Sigmoid colon (tissue), 7 donors: ENCODE measurements at places on chromosomes 11 and 22. TPM values are rescaled to one million over a fixed set of nuclear protein-coding genes. Genes with fewer than 3 reads are reported as not detected.

GRCh38 chr22:47371263-47372090 is 609.0 kb downstream of the TBC1D22A start:
- H3K36me3 ChIP-seq, result no peaks in the 10 kb centered on the region
- H3K27me3 ChIP-seq, result no peaks in the 10 kb centered on the region
- H3K4me3 ChIP-seq, result no peak overlapping the region
- peak; percentile 39 for DNase-seq
- no peaks in the 10 kb centered on the region for H3K4me1 ChIP-seq
- H3K27ac ChIP-seq, result no peak overlapping the region

DNA sequence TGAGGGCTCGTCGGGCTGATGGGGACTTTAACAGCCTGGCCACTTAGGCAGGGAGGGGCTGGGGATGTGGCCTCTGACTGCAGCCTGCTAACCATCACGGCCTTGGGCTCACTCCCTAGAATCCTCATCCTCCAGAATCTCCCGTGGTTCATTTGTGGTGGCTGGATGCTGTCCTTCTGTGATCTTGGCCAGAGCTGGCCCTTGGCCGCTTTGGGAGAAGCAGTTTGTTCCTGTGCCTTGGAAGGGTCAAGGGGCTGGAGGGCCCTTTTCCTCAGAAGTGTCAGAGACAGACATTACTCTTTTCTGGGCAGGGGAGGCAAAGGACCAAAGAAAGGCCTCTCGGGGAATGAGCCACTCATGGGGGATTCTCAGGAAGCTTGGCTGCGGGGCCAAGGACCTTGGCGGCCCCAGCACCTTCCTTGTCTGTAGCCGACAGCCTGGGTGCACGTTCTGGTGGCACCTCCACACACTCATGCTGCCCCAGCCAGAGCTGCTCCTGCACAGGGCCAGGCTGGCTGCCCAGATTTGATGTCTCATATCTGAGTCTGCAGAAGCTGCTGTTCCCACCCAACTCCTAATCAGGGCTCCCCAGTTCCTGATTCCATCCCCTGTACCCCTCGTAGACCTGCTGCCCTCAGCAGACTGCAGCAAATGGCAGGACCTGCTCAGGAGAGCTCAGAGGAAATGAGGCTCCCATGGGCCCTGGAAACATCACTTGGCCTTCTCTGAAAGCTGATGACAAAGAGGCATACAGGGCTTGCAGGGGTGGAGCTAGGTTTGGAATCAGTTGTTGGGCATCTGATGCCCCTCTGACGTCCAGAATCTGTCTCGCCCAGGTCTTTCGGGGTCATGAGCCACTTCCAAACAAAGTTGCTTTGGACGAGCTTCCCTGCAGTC is 107.7 kb downstream of the CTTN start:
- H3K36me3 ChIP-seq, result no peaks in the 10 kb centered on the region
- no peak overlapping the region for H3K27ac ChIP-seq
- no peaks in the 10 kb centered on the region for H3K27me3 ChIP-seq
- no peak overlapping the region for H3K4me3 ChIP-seq
- DNase-seq, result peak; percentile 42
- no peaks in the 10 kb centered on the region for H3K4me1 ChIP-seq

DNA sequence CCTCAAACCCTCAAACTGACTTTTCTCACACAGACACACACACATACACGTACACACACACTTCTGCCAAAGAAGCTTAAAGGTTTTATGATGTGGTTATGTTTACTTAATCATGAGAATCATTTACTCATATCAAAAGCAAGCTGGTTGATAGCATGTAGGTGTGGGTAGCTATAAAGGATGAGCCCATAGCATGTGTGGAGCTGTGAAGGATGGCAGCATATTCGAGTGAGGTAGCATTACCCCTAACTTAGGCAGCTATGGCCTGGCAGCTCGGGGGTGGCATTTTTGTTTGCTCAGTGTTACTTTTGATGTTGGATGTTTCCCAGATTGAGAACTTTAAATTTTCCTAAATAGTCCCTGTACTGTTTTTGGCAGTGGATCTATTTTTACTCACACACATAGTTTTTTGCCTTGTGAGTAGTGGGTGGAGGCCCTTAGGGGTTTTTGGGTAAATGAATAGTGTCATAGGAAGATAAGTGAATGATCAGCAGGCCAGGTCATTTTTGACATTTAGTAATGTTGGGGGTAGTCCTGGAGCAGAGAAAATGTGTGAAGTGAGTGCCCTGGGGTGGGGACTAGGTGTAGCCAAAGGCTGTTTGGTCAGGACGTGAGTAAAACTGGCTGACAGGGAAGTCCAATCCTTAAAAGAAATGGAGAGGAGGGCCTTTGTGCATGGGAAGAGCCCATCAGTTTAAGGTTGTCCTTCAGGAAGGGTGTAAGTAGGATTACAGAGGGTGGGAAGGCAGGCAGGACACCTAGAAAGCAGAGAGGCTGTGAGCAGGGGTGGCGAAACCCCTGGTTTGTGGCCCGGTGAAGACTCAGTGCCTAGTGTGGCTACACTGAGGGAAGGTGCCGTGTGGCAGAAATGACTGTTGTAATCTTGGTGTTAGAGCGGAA is 7.1 kb downstream of the YWHAH start:
- DNase-seq, result no peak
- H3K36me3 ChIP-seq, result peaks cover 6% of the 10 kb centered on the region
- H3K4me1 ChIP-seq, result peaks cover 65% of the 10 kb centered on the region
- H3K27ac ChIP-seq, result peak overlapping the region; percentile 80
- no peaks in the 10 kb centered on the region for H3K27me3 ChIP-seq

DNA sequence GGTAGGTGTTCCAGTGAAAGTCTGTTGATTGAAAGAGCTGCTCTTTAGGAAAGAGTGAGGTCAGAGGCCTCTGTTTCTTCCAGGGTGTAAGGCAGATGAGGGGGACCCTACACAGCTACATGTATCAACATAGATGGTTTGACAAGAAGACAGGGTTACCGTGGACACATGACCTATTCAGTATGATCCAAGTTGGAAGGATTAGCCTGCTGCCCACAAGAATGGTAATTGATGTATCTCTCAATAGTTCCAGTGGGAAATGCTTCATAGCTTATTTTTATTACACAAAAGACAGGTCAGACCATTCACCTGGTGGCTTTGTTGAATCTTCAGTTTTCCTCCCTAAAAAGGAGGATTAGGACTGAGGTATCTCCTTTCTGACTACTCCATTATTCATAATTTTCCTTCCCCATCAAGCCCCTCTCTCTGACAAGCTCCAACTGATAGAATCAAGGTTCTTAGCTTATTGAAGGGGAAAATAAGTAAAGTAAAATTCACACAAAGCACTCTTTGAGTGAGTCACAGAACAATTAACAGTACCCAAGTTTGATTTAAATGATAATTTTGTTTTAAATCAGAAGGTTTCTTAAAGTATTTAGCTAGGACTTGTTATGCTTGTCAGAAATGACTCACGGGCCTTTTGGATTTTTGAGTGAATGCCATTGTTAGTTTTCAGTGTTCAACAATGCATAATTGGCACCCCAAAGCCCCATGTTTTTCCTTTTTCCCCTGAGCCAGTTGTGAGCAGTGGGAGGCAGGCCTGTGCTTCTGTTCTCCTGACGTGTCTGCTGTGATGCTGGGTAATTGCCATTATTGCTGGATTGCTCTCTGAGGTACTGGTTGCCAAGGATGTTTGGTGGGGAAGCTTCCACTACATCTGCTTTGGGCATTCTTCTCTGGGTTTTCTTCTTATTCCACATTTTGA is 373.2 kb downstream of the DDX10 start:
- H3K4me1 ChIP-seq, result no peaks in the 10 kb centered on the region
- H3K36me3 ChIP-seq, result no peaks in the 10 kb centered on the region
- H3K27me3 ChIP-seq, result no peaks in the 10 kb centered on the region
- DNase-seq, result no peak
- H3K27ac ChIP-seq, result no peak overlapping the region

DNA sequence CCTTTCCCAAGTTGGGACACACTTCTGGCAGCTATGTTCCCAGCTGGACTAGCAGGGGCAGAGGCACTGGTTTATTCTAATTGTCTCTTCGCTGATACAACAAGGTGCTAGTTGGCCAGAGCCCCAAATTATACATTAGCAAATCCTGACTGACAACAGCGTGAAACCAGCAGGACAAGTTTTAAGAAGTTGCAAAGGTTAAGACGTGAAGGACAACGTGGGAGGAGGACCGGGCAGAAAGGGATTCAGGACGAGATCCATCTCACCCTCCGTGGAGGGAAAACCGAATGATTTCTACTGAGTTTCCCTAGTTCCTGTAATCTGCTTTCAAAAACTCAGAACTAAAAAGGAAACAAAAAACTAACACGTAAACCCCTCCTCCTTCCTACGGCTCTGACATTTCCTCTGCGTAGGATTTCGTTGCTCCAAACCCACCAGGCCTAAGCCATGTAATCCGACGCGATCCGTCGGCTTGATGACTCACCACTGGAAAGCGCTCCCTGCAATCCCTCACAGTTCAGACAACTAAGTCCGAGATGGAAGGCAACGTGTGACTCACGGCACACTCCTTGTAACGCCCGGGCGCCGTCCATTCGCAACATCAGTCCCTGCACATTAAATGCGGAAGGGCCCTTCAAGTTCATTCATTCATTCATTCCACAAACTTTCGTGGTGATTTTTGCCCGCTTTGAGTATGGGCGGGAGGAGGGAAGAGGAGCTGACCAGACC is 703 bp downstream of the POGLUT3 start:
- H3K36me3 ChIP-seq, result no peaks in the 10 kb centered on the region
- peak; percentile 96 for DNase-seq
- no peaks in the 10 kb centered on the region for H3K27me3 ChIP-seq

- H3K27ac ChIP-seq, result peak overlapping the region; percentile 81
- no peaks in the 10 kb centered on the region for H3K27me3 ChIP-seq
- no peak overlapping the region for H3K4me3 ChIP-seq
- no peaks in the 10 kb centered on the region for H3K36me3 ChIP-seq
- peaks cover 35% of the 10 kb centered on the region for H3K4me1 ChIP-seq
Observed at GRCh38 chr11:111417766-111418435, 38.8 kb upstream of the POU2AF1 start.

DNA sequence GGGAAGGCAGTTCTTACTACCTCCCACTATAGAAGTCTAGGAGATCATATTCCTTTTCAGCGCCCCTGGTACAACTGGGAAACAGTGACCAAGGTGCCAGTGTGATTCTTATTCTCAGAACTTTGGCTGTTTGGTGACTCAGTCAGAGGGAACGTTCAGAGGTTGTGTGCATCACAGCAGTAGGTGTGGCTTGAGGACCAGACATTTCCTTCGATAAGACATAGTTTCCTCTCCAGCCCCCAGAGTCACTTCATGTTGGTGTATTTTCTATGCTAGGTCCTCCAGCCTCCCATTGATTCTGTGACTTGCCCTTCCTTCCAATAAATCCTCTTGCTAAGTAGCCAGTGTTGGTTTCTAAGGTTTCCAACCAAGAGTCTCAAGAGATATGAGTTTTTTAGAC is 171.9 kb upstream of the MPPED2 start:
- H3K4me3 ChIP-seq, result no peak overlapping the region
- DNase-seq, result no peak
- H3K4me1 ChIP-seq, result no peaks in the 10 kb centered on the region

OR8J1 gene
- polyA plus RNA-seq, result not detected

KCNJ5 gene
- 0.60 TPM for polyA plus RNA-seq

DNA sequence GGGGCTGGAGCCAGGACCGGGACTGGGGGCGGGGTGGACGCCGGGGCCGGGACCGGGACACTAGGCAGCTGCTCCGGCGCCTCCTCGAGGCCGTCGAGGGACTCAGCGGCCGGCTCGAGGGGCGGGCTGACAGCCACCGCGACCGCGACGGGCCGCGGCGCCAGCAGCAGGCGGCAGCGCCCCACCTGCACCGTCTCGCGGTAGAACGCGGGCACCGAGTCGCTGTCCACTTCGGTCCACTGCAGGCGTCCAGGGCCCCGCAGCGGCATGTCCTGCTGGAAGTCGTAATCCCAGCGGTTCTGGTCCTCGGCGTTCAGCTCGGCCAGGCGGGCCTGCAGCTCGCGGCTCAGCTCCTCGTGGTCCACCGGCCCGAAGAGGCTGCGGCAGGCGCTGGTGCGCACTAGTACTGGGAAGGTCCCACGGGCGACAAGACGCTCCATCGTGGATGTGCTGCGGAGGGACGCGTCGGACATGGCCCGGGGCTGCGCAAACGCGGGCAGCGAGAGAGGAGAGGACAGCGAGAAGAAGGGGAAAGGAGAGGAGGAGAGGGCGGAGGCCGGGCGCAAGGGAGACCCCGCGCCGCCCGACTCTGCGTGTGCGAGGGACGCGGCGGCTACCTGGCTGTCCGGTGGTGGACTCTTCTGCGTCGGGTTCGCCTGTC is 428 bp downstream of the CDKN1C start:
- no peaks in the 10 kb centered on the region for H3K36me3 ChIP-seq
- no peaks in the 10 kb centered on the region for H3K27me3 ChIP-seq
- peak; percentile 86 for DNase-seq
- H3K27ac ChIP-seq, result peak overlapping the region; percentile 96
- no peaks in the 10 kb centered on the region for H3K4me1 ChIP-seq

DNA sequence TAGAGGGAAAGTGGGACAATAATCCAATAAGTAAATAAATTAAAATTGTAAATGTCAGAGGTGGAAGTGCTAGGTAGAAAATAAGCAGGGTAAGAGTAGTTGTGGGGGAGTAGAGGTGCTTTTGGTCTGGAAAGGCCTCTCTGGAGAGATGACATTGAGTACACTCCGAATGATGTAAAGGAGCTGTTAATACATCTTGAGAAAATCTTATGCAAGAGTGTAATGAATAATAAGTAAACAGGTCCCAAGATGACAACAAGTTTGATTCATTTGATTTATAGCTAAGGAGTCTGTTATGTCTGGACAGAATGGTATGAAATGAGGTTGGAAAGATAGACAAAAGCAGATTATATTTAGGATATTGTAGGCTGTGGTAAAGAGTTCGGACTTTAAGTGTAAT is 87.5 kb downstream of the TMEM135 start:
- no peaks in the 10 kb centered on the region for H3K27me3 ChIP-seq
- no peak overlapping the region for H3K27ac ChIP-seq
- no peaks in the 10 kb centered on the region for H3K36me3 ChIP-seq
- DNase-seq, result no peak

MRGPRE gene
- polyA plus RNA-seq, result not detected

ZPR1 gene
- polyA plus RNA-seq, result 16.8 TPM

GRCh38 chr11:26286472-26287066 is 45.4 kb upstream of the ANO3 start:
- H3K27ac ChIP-seq, result no peak overlapping the region
- no peak overlapping the region for H3K4me3 ChIP-seq
- DNase-seq, result no peak
- no peaks in the 10 kb centered on the region for H3K4me1 ChIP-seq
- no peaks in the 10 kb centered on the region for H3K36me3 ChIP-seq

FOLR3 gene
- polyA plus RNA-seq, result not detected

SCUBE1 gene
- polyA plus RNA-seq, result 0.23 TPM

LGALS1 gene
- 373 TPM for polyA plus RNA-seq

- H3K4me1 ChIP-seq, result peaks cover 36% of the 10 kb centered on the region
- H3K27ac ChIP-seq, result no peak overlapping the region
- H3K4me3 ChIP-seq, result no peak overlapping the region
Observed at GRCh38 chr11:96280444-96280843, 62.6 kb downstream of the MAML2 start.

SYT13 gene
- 3.2 TPM for polyA plus RNA-seq

C11orf42 gene
- not detected for polyA plus RNA-seq

MRGPRX2 gene
- polyA plus RNA-seq, result not detected

TMEM45B gene
- 150 TPM for polyA plus RNA-seq

- H3K4me3 ChIP-seq, result no peak overlapping the region
- no peak for DNase-seq
- H3K27me3 ChIP-seq, result no peaks in the 10 kb centered on the region
- no peak overlapping the region for H3K27ac ChIP-seq
Observed at GRCh38 chr22:26404851-26405421, 24.1 kb upstream of the ASPHD2 start.

OR8D4 gene
- not detected for polyA plus RNA-seq

- no peaks in the 10 kb centered on the region for H3K4me1 ChIP-seq
- no peak overlapping the region for H3K27ac ChIP-seq
- peaks cover 95% of the 10 kb centered on the region for H3K36me3 ChIP-seq
- no peaks in the 10 kb centered on the region for H3K27me3 ChIP-seq
Observed at GRCh38 chr11:985406-985805, 51.1 kb downstream of the MUC6 start.

KDM4E gene
- polyA plus RNA-seq, result not detected
